Tibial nerve (tissue), 4 donors: ENCODE measurements at places on chromosomes 7 and 10. TPM values are rescaled to one million over a fixed set of nuclear protein-coding genes. Genes with fewer than 3 reads are reported as not detected.

- DNase-seq: no peak
These were observed 80.4 kb upstream of the CALN1 start for GRCh38 chr7:72492461-72493065.

- no peak for DNase-seq
These were observed 84.9 kb upstream of the RHOBTB1 start for GRCh38 chr10:61028861-61029361.

DNA sequence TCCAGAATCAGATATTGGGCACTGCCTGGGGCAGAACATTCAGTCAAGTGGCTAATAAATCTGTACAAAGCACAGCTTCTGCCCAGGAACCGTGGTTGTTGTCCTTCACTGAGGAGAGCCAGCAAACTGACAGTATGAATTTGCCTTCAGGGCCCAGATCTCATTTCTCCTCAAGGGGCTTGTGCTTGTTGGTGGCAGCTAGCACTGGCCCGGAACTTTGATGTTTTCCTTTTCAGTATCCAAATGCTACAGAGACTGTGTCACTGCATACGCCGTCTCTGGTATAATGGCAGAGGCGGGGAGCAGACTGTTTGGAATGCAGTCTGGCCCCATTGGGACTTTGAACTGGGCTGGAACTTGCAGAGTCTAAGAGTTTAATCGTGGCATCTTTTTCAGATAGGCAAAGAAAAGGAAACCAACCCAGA, 30.4 kb upstream of the ADD3 start:
- DNase-seq: no peak

KIF11 gene
- under 0.01 TPM for total RNA-seq

DNA sequence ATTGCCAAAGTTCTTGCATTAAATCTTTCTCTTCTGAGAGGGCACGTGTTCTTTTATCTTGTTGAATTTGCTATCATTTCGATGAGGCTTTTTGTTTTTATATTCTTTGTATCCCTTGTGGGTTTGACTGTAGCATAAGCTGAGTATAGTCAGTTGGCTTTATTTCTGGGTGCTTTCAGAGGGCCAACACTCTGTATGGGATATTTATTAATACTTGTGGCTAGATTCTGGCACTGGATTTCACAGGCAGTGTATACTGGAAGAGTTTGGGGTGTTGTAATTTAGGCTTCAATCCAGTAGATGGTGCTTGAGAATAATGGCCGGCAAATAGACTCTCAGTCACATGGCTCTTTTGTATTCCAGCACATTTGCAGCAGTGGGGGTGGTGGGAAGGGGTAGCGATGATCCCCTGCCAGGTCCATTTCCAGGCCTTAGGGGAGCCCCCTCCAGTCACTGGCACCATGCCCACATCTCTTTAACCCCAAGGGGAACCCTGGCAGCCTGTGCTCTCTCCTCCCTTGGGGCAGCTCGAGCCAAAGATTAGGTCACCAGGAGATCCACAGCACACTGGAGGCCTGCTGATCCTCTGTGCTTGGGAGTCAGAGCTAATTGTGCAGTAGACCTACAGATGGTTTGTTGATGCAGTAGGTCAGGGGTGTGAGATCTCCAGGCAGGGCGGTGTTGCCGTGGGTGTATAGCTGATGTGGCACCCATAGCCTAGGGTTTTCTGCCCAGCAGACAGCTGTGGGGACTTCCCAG, 81.8 kb downstream of the PTPN20 start:
- DNase-seq: peak; percentile 43
